Activated naive CD8-positive, alpha-beta T cell treated with anti-CD3 and anti-CD28 coated beads for 36 hours (primary cell): ENCODE measurements at places on chromosomes 2 and 18.

GRCh38 chr2:84022810-84023431 is 436.2 kb downstream of the SUCLG1 start:
- no peak for DNase-seq

DNA sequence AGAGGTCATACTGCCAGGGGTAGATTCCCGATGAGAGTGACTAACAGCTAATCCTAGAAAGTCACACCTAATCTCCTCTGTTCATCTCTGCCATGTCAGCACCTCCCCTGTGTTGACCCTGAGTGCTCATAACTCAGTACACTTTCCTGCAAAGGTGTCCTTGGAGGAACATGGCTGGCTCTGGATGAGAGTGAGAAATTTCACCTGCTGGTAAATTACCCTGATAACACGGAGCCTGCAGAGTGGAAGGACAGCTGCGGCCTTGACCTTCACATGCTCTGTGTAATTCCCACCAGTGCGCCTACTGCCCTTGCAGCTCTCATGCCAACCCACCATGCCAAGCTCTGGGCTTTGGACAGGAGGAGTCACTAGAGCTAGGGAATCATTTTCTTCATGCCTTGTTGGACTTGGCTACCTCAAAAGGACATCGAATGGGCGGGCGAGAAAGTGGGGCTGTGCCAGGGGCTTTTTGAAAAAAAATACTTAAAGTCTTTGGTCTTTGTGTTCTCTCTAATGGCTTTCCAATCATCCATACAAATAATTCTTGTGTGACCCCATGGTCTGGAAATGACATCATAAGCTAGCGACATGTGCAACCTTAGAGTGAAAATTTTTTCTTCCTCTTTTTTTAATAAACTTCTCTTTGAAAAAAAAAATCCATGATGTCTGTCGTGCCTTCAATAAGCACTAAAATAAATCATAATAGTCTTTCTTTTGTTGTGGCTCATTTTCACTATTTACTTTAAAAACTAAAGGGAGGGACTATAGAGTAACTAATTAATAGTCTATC is 319.9 kb downstream of the MYCN start:
- DNase-seq = no peak

GRCh38 chr2:191560411-191560980 is 117.4 kb upstream of the NABP1 start:
- no peak for DNase-seq

GRCh38 chr2:122564843-122565242 is 809.4 kb downstream of the TSN start:
- DNase-seq = no peak

GRCh38 chr18:21194871-21195771 is 46.9 kb upstream of the GREB1L start:
- no peak for DNase-seq

DNA sequence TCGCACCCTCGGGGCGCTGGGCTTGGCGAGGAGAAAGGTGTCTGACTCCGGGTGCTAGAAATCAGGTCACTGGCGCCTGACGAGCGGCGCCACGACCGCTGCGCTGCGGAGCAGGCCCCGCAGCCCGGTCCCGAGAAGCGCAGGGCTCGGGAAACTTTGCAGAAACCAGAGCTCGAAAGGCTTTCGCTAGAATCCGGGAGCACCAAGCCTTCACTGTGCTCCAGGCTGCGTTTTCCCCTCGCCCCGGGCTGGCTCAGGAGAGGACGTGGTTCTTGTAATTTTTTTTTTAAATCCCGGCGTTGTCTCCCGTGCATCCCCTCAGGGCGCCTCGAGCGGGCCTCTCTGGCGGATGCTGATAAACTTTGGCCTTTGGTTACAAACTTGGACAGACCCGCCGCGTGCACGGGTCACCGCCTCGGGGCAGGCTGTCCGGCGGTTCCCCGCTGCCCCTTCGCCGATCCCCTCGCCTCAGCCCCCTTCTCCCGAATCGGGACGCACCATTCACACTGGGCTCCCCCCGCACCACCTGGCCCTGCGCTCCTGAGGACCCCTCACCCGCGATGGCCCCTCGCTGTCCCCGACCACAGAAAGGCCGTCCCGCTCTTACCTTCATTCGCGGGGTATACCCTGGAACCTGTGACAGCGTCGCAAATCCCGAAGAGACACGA is 419 bp downstream of the EPHA4 start:
- peak; percentile 12 for DNase-seq

- no peak for DNase-seq
These were observed 1.5 kb downstream of the ARL5A start for GRCh38 chr2:151826737-151827157.

- no peak for DNase-seq
These were observed 94.0 kb downstream of the PLA2R1 start for GRCh38 chr2:159968279-159968900.

DNA sequence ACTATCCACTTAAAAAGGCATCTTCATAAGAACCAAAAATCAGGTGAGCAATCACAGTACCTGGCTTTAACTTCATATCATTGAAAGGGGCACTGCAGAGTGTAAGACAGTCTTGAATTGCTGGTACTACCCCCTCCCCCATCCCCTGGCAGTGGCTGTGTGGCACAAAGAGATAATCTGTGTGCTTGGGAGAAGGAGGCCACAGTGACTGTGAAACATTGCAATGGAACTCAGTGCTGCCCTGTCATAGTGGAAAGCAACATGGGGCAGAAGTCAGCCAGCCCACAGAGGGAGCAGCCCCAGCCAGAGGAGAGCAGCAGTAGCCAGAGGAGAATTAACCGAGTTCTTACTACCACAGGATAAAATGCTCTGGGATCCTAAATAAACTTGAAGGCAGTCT is 45.3 kb upstream of the UGP2 start:
- DNase-seq = no peak

GRCh38 chr2:192146069-192147015 is 48.4 kb downstream of the TMEFF2 start:
- no peak for DNase-seq

- DNase-seq = no peak
These were observed 7.6 kb upstream of the TRIB2 start for GRCh38 chr2:12709207-12709522.

GRCh38 chr18:5630900-5631413 is 87.2 kb upstream of the EPB41L3 start:
- no peak for DNase-seq

DNA sequence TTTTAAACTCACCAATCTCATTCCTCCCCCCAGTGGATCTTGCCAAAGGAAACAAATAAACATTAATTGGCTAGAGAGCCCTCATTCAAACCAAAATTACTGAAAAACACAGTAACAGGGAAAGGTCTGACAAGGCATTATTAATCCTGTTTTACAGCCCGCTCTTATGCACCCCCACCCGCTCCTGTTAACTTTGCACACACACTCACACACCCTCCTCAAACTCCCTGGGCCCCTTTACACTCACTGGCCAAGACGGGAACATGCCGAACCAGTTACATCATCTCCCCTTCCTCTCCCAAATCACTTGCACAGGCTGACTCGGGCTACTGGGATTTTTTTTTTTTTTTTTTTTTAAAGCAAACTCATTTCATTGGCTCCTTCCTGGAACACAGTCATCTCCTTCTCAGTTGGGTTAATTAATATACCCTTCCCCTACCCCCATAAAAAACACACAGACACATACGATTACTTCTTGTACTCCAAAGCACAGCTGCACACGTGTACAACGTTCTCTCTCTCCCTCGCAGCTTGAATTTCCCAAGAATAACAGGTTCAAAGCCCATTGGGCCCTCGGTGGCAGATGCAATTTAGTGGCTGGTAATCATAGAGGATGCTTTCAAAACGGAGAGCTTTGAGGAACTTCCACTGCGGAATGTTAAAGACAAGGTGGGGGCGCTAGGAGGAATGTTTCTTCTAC is 31.8 kb downstream of the KLF7 start:
- DNase-seq = no peak

GRCh38 chr2:189641590-189641989 is 19.7 kb upstream of the ASNSD1 start:
- peak; percentile 26 for DNase-seq

DNA sequence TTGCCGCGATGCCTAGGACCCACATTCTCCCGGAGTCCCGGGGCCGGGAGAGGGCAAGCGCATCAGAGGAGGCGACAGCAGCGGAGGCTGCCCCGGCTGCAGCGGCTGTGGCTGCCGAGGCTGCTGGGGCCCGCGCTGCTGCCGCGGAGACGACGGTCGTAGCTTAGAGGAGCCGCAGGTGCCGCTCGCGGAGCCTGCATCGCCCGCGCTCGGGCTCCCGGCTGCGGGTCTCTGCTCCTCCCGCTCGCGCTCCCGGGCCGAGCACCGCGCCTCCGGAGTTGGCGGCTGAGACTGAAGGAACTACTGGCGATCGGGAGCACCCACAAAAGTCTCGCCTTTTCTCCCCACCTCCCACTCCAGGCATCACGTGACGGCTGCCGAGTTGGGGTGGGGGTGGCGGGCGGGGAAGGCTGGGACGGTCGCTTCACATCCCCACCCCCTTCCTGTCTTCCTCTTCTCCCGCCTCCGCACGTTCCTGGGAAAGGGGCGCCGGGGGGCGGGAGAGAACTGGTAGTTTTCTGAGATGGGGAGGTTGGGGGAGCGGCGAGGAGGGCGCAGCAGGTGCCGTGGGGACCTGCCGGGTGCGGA is at the start of gene LYPD1:
Gene LYPD1 (minus strand): TSS at position 298 of the 588 bp plus-strand sequence. CDS start 273 bp downstream, at position 25.
- peak; percentile 1 for DNase-seq

- no peak for DNase-seq
These were observed 2159.1 kb upstream of the CELF4 start for GRCh38 chr18:39724652-39725051.

DNA sequence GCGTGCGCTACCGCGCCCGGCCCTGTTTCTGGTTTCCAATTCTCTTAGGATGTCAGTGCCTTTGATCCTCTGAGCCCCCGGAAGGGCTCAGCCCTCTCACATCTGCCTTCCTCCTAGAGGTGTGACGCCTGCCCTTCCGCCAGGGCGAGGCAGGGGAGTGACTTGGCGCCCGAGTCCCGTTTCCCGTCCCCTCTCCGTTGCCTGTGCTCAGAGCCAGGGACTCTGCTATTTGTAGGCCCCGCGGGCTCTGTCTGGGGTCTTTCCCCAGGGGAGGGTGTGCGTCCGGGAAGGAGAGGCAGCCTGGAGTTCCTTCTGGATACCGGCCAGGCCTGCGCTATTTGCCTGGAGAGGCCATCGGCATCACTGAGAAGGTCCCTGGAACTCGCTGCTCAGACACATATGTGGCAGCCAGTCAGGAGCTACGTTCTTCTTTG is 103.7 kb upstream of the TAF1B start:
- DNase-seq = peak; percentile 57

DNA sequence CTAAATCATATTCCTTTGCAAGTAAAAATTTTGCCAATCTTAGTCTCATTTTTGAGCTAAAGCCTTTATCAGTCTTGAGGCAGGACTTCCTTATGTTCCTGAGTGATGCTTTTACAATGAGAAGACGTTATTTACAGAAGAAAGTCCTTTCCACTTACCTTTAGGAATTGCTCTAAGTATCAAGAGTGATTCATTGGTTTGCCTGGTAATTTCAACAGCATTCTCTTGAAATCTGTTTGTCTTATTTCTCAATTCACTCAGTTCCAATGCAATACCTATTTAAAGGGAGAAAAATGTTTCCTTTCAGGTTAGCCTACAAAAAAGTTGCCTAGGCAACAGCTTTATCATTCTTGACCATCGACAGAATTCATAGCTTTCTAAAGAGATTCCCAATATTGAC is 137.2 kb downstream of the LAMA1 start:
- DNase-seq = no peak

GRCh38 chr2:33011373-33011772 is 64.6 kb downstream of the LTBP1 start:
- no peak for DNase-seq

DNA sequence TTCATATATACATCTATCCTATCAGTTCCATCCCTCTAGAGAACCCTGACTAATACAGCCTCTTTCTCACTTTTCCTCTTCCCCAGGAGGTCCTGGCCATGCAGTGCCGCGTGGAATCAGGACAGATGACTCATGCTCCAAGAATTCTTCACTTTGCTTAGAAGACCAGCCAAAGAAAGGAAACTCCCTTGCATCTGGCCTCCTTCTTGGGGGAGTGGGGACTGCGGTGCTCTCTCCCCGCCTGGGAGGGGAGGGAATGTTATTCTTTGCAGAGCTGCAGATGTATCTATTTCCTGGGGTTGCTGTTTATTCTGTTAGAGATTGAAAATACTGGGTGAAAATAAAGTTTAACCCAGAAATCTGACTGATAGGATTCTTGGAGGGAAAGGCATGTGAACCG is 111.5 kb upstream of the SH3BP4 start:
- DNase-seq = no peak

- no peak for DNase-seq
These were observed 40.5 kb upstream of the PEX13 start for GRCh38 chr2:60976875-60977561.

GRCh38 chr18:49651033-49651432 is 89.2 kb downstream of the LIPG start:
- no peak for DNase-seq

DNA sequence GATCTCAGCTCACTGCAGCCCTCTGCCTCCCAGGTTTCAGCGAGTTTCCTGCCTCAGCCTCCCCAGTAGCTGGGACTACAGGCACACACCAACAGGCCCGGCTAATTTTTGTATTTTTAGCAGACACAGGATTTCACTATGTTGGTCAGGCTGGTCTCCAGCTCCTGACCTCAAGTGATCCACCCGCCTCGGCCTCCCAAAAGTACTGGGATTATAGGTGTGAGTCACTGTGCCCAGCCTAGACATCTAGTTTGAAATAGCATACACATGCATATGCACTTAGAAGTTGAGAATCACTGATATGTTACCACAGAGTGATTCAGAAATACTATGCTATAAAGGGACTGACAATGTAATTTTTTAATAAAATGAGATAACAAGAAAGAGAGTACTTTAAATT is 69.8 kb upstream of the CDKL4 start:
- no peak for DNase-seq

- no peak for DNase-seq
These were observed 17.1 kb upstream of the THADA start for GRCh38 chr2:43612944-43613343.

DNA sequence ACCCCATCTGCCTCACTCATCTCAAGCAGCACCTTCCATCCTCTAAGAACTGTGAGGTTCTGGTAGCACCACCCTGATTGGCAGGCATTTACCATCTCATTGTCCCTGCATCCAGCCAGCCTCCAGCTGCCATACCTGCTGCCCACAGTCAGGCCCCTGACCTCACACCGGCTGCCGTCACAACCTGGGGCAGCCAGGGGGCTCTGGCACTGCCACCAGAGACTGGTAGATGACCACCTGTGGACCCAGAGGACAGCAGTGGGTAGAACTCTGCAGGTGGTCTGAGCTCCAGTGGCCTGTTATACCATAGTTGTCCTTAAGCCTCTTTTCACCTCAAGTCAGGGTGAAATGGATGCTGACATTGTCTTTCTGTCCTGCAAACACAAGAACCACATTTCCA is 69.4 kb downstream of the POLE4 start:
- no peak for DNase-seq
